Stimulated activated naive CD8-positive, alpha-beta T cell treated with anti-CD3 and anti-CD28 coated beads, Interleukin-15, amount 100 ng/mL, for 72 hours (primary cell): ENCODE measurements at places on chromosomes 11 and 22.
A peak's percentile ranks its signal among the peaks of the same experiment; 100 is the strongest.

GRCh38 chr11:111652184-111652583 lies 49.9 kb downstream of the SIK2 start:
- DNase-seq = no peak

DNA sequence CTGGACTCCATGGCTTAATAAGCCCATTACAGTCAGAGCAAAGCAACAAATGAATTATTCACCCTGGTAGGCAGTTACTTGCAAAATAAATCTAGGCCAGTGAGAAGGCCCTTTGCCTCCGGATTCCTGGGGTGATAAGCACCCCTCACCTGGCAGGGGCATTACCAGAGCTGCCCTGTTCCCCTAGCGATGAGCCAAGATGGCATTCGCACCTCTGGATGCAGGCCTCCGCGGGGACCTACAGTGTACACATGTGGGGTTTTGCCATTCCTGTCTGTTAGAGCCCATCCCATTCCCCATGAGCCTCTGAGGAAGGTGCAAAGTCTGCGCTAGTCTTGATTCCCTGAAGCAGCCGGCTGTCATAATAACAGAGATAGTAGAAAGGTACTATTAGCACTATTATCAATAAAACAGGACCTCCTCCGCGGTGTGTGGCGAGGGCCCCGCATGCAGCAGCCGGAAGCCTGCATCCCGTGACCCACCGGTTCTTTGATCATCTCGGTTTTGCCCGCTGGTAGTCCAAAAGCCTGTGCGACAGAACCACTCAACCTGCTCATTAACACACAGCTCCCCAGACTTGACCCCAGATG lies 344.3 kb downstream of the BRD1 start:
- no peak for DNase-seq

- DNase-seq = no peak
Observed at GRCh38 chr11:46143049-46143806, 22.0 kb upstream of the PHF21A start.

GRCh38 chr11:8793114-8793777 lies 110.7 kb downstream of the RPL27A start:
- DNase-seq = no peak

GRCh38 chr11:76148941-76149613 lies 57.2 kb downstream of the WNT11 start:
- no peak for DNase-seq

- no peak for DNase-seq
Observed at GRCh38 chr11:122367809-122368231, 251.8 kb upstream of the BLID start.

DNA sequence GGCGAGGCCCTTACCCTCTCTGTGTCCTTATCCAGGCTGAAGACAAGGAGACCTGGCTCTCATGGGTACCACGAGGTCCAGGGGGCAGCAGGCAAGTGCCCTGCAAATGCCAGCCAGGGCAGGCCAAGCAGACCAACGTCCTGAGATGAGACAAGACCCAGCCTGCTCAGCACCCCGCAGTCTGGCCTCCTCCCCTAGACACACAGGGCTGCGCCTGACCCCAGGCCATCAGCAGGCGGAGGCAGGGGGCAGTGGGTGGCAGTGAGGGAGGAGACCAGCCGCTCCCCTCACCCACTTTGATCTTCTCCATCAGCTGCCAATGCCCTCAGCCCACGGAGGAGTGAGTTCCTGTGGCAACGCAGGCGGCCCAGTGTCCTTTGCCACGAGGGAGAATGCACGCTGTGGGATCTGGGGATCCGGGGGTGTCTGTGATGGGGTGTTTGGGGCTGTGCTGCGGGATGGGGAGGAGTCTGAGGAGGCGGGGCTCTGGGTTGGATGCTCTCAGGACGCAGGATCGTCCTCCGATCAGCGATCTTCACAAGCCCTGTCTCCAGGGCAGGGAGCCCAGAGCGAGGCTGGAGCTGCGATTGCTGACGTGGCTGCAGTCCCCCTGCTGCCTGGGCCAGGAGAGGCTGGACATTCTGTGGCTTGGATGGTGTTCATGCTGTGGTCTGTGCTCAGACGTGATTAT lies 30.5 kb upstream of the PPARA start:
- DNase-seq = no peak

GRCh38 chr11:23010790-23011335 lies 150.6 kb upstream of the CCDC179 start:
- no peak for DNase-seq

- no peak for DNase-seq
Observed at GRCh38 chr22:41052661-41053490, 39.5 kb upstream of the EP300 start.

- no peak for DNase-seq
Observed at GRCh38 chr11:76892306-76892705, 31.6 kb downstream of the ACER3 start.

GRCh38 chr11:66218036-66218435 lies 50.4 kb upstream of the RAB1B start:
- DNase-seq = no peak

- no peak for DNase-seq
Observed at GRCh38 chr11:98800696-98801095, 220.1 kb upstream of the CNTN5 start.

DNA sequence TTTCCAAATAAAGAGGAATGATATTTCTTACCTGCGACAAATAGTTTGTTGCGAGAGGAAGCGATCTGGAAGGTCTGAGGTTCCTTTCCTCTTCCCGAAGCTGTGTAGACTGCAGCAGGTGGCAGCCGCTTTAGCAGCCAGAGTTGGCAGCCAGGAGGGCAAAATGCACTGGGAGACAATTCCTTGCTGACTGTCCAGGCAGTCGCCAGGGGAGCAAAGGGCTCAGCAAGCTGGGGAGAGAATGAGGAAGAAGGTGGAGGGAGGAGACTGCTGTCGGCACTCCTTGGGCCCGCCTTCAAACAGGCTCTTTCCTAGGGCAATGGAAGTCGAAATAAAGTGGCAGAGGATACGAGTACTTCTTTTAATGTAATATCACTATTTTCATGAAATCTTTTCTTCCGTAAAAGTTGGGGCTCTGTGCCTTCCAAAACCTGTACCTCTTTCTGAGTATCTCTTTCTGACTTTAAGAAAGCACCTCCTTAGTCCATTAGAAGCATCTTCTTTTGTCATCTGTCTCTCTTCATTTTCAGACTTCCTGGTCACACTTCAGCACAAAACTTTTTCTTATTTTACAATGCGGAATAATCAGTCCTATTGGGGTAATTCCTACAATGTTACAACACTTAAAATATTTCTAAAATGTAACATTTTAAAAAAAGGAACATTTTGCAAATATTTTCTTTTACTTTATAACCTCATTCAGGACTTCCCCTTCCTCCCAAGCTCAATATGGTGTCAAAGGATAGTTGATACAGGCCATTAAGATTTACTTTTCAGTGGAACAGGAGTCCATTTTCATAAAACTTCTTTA lies at the start of gene IL18:
Gene IL18, minus strand, starts transcription at position 220 of the 811 bp plus-strand sequence. CDS start 9,041 bp downstream, outside the sequence.
- DNase-seq = no peak

- no peak for DNase-seq
Observed at GRCh38 chr11:113781682-113782081, 2.1 kb downstream of the CLDN25 start.

DNA sequence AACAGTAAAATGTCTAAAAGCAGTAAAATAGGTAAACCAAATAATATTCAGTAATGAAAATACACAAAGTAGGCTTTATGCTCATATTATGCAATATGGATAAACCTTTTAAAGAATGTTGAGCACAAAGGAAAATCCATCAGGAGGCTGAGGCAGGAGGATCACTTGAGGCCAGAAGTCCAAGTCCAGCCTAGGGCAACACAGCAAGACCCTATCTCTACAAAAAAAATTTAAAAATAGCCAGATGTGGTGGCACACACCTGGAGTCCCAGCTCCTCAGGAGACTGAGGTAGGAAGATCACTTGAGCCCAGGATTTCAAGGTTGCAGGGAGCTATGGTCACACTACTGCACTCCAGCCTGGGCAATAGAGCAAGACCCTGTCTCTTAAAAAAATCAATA lies 17.7 kb upstream of the LMO2 start:
- DNase-seq = no peak

- DNase-seq = no peak
Observed at GRCh38 chr11:9155930-9156329, 64.5 kb upstream of the SCUBE2 start.

- DNase-seq = no peak
Observed at GRCh38 chr11:68049509-68050370, 10.9 kb downstream of the TCIRG1 start.

DNA sequence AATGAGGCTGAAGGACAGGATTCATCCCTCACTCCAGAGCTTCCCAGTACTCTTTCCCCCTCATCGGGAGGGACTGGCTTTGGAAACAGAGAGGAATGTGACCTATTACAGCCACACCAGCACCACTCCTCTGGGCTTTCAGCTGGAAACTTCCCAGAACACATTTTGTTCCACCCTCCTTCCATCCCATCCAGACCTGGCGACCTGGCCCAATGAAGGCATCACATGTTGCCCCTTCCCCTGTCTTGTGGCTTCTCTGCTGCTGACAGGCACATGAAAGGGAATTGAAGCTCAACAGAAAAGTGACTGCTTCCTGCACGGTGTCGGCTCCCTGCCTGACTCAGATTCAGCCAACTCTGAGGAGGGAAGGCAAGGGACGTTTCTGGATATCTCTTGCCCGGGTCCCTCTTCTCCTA lies 19.1 kb downstream of the IRAG1 start:
- DNase-seq = no peak

DNA sequence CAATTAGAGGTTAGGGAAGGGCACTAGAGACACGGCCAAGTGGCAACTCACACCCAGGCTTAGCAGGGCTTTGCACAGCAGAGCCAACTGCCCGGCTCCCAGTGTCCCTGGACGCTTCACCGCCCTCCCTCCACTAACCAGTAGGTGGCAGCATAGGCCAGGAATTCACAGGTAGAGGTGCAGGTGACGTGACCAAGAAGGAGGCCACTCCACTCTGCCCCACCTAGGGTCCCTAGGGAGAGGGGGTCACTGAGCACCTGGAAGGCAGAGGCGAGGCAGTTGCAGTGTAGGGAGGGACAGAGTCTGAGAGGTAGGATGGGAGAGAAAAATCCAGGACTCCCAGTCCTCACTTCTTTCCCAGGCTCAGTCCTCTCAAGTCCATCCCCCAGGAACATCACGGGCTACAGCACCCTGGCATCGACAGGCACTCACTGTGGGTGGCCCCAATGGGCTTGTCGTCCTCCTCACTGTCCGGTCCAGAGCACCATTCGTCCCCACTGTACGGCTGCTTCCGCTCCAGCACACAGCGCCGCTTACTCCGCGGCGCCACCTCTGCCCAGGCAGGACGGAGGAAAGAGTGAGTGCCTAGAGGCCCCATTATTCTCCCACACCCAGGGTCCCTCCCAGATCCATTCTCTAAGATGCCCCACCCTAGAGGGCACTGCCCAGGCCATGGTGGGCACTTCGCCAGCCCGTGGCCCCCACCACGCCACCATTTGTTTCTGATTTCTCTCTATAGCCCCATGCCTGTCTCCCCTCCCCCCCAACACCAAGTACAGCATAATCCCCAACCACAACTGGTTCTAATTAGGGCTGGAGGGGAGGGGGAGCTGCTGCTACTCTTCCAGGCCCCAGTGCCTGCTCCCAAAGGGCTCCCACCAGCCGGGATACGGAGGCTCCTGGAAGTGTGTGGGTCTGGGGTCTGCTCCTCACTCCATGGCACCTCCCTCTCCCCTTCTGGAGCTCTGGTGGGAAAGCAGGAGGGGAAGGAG lies 18.4 kb downstream of the BCL9L start:
- peak; percentile 90 for DNase-seq

DNA sequence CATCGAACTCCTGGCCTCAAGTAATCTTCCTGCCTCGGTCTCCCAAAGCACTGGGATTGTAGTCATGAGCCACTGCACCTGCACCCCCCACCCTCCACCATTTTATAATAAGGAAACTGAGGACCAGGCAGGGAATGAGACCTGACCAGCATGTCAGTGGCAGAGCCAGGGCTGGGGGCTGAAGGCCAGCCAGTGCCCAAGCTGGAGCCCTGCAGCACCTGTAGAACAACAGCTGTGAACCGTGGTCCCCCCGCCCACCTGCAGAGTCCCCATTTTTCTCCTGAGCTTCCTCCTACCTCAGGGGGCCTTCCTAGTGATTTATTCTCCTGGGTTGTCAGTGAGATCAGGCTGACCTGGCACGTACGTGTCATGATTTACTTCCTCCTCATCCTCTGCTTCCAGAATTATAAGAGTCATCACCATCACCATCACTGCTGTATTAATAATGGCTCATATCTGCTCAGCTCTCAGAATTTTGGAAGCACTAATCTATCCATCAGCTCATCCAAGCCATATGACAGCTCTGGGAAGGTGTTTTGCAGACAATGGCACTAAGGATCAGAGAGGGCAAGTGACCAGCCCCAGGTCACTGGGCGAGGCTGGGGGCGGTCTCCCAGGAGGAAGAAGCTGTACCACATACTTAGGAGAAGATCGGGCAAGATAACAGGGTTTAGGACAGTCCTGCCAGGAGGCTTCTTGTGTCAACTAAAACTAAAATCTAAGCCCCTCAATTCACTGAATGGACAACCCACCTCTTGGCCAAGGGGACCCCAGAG lies 5.5 kb upstream of the SLCO2B1 start:
- DNase-seq = peak; percentile 3

DNA sequence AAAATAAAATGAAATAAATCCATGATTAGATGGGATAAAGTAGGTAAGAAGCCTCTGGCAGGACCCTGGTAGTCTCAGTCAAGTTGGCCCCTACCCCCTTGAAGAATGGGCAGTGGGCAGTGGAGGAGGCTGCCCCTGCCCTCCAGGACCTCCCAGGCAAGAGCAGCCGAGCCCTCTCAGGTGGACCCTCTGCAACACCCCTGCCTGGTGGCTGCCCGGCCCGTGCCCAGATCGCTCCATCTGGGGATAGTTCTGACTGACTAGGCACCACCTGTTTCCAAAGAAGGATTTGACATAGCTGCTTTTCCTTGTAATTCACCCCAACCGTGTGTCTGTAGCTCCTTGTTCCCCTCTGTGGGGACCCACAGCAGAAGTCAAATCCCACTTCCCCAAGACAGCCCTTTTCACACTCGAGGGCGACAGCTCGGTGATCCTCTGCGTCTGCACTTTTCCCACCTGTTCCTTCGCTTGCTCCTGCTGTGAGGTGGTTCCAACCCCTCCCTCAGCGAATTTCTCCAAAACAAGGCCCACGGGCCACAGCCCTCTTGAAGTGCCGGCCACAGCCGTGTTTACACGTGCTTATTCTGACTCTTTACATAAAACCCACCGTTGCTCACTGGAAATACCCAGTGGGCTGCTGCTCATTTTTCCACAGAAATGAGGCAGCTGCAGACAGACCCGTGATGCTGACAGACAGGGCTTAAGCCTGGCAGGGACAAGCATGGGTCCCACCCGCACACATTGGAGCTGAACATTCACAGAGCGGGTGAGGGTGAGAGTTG lies 5.5 kb upstream of the TMPRSS13 start:
- DNase-seq = no peak

GRCh38 chr22:44859641-44860040 lies 107.3 kb downstream of the ARHGAP8 start:
- DNase-seq = no peak

GRCh38 chr11:44400431-44400830 lies 90.5 kb upstream of the ALX4 start:
- no peak for DNase-seq
